ENCODE measurements at places on chromosomes 7 and 10.

- no peak for DNase-seq
Measured at GRCh38 chr7:17086403-17086802, 204.6 kb upstream of the AGR3 start.

GRCh38 chr7:41063116-41063515 lies 639.8 kb downstream of the INHBA start:
- DNase-seq, result no peak

DNA sequence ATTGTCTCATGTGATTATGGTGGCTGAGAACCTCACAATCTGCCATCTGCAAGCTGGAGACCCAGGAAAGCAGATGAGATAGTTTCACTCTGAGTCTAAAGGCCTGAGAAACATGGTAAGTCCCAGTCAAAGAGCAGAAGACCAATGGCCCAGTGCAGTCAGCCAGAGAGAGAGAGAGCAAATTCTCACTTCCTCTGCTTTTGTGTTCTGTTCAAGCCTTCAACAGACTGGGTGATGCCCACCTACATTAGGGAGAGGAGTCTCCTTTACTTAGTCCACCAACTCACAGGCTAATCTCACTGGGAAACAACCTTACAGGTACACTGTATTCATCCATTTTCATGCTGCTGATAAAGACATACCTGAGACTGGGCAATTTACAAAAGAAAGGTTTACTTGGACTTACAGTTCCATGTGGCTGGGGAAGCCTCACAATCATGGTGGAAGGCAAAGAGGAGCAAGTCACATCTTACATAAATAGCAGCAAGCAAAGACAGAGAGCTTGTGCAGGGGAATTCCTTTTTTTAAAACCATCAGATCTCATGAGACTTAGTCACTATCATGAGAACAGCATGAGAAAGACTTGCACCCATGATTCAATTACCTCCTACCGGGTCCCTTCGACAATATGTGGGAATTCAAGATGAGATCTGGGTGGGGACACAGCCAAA lies 4.7 kb upstream of the FRMPD2 start:
- DNase-seq, result no peak

- no peak for DNase-seq
Measured at GRCh38 chr10:71269301-71270288, 49.5 kb upstream of the SLC29A3 start.
